Stimulated activated CD4-positive, alpha-beta T cell treated with anti-CD3 and anti-CD28 coated beads, Interleukin-15, amount 100 ng/mL, for 1 hour (primary cell): ENCODE measurements at places on chromosomes 4 and X.

- no peak for DNase-seq
These were observed 6.6 kb downstream of the ARL9 start for GRCh38 chr4:56512166-56512565.

- DNase-seq, result no peak
These were observed 24.9 kb upstream of the CHRNA9 start for GRCh38 chr4:40310225-40310624.

- DNase-seq, result no peak
These were observed 396.0 kb downstream of the PDGFC start for GRCh38 chr4:156575430-156576073.

DNA sequence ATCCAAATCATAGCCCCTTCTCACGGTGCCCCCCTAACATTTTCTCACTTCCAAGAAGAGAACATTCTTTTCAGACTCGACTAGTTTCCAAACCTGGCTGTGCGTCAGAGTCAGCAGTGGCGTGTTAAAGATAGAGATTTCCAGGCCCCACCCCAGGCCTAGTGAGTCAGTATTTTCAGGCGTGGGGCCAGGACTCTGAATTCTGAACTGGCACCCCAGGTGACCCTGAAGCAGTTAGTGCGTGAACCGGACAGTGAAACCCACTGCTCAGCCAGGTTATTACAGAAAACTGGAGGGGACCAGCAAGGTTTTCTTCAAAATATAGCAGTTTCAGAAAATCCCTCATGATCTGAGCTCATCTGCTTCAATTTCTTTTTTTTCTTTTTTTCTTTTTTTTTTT is 35.0 kb upstream of the BCOR start:
- no peak for DNase-seq

GRCh38 chrX:71053217-71053621 is 14.9 kb downstream of the SNX12 start:
- DNase-seq, result no peak

GRCh38 chr4:122171323-122171722 is 19.2 kb downstream of the BLTP1 start:
- no peak for DNase-seq

DNA sequence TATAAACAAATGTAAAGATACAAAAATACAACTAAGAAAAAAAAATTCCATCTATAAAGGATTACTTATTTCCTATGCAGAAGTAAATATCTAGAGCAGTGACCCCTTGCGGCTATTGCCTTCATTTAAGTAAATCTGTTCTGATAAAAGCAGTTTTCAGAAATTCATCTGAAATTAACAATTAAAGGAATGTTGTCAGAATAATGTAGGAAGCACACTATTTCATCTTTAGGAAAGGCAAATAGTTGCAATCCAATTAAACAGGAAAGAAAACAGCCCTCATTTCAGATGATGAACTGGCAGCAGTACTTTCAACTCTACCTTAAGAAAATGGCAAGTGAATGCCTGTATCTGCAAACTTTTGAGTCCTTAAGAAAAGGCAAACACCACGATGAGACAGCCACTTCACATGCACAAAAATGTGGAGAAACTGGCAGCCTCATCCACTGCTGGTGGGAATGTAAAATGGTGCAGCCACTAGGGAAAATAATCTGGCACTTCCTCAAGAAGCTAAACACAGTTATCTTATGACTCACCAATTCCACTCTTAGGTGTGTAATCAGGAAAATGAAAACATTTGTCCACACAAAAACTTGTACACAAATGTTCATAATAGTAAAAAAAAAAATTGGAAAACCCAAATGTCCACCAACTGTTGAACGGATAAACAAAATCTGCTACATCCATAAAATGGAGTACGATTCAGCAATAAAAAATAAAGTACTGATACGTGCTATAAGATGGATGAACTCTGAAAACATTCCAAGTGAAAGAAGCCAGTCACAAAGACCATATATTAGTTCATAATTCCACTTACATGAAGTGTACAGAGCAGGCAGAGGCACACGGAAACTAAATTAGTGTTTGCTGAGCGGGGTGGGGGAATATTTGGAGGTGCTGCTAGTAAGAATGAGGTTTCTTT is 2.0 kb upstream of the THAP9 start:
- DNase-seq, result no peak

GRCh38 chr4:72970756-72971155 is 98.8 kb downstream of the COX18 start:
- DNase-seq, result no peak

DNA sequence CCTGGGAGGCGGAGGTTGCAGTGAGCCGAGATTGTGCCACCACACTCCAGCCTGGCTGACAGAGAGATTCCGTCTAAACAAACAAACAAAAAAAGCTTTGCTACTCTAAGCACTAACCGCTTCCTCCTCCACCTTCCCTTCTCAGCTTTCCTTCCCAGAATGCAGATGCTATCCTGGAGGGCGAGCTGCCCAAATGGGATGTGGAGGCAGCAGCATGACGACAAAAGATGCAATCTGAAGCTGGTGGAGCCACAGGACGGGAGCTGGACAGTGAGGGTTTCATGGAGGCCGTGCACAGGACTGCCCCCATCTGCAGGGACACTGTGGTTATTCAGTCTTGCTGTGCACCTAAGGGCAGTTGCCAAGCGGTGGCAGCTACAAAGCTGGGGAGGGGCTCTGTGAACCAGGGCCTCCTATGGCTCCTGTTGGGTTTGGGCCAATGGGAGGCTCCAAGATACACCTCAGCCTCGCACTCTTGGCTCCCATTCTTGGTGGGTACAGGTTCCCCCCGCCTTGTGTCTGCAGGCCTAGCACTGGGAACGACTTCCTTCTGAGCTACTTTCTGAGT is 47.4 kb downstream of the WDR1 start:
- DNase-seq, result no peak

DNA sequence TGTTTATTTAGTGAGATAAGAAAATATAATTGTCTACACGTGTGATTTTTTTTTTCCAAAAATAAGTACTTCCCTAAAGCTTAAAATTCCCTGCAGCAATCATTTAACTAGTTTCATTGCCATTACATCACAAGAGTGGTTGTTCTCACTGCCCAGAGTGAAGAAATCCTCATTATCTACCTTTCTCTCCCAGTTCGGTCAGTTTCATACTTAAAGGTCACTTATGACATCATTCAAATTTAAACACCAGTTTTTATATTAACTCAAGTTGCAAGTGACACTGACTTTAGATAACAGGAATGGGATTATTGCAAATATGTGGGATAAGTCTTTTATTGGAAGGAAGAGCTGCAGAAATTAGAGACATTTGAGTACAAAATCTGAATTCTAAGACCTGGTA is 1699.8 kb upstream of the IGFBP7 start:
- no peak for DNase-seq

GRCh38 chrX:47264483-47265173 is 31.8 kb downstream of the USP11 start:
- no peak for DNase-seq

DNA sequence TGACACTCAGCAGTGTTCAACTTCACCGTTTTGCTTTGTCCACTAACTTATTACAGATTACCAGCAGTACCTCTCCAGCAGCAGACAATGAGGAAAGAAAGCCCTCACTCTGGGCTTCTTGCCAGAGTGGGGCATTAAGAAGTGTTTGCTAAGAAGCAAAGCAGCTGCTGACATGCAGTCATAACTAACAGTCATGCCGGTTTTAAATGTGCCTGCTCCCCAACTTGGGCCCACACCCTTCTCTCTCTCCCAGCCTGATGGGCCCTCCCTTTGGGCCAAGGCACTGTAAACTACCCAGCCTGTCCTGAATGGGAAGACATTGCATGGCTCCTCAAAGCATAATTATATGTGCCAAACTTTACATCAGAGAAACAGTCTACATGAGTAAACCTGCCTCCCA is 54.6 kb upstream of the HHIP start:
- DNase-seq, result no peak

DNA sequence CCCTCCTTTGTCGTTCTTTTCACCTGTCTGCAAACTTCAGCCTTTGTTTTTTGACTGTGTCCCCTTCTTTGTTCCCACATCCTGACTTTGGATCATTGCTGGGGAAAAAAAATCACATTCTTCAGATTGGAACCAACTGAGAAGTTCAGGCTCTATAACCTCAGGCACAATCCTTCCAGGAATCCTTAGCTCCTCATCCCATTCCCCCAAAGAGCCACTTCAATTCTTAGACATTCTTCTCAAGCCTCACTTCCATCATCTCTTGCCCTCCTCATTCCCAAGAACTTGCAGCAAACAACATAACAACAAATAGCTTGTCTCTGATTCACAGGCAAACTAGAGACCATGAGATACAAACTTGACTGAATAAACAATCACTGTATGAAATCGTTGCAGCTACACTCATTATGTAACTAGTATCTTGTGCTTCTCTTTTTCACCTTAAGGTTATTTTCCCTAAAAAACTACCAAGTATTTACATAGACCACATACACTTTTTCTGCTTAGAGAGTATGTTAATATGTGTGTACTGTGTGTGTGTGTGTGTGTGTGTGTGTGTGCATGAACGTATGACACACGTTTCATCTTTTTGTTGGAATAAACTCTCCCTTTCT is 26.4 kb upstream of the PGM2 start:
- DNase-seq, result no peak

DNA sequence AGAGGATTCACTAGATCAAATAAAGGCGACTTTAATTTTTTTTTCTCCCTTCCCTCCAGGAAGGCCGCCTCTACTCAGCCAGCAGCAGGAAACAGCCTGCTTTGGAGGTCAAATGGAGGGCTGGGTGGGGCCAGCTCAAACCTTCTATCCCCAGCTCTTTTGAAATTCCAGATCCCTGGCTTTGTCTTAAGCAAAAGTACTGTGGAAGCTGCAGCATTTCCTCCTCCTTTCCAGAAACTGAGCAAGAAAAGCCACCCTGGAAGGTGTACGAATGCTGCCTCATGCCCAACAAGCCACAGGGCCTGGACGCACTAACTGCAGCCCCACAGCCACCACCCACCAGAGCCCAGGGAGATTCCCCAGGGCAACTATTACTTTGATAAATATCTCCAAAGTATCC is 55.1 kb upstream of the ZCCHC13 start:
- no peak for DNase-seq

GRCh38 chr4:109748114-109748513 is 18.2 kb upstream of the PLA2G12A start:
- DNase-seq, result no peak

GRCh38 chr4:38819569-38819968 is 15.0 kb upstream of the TLR1 start:
- no peak for DNase-seq

DNA sequence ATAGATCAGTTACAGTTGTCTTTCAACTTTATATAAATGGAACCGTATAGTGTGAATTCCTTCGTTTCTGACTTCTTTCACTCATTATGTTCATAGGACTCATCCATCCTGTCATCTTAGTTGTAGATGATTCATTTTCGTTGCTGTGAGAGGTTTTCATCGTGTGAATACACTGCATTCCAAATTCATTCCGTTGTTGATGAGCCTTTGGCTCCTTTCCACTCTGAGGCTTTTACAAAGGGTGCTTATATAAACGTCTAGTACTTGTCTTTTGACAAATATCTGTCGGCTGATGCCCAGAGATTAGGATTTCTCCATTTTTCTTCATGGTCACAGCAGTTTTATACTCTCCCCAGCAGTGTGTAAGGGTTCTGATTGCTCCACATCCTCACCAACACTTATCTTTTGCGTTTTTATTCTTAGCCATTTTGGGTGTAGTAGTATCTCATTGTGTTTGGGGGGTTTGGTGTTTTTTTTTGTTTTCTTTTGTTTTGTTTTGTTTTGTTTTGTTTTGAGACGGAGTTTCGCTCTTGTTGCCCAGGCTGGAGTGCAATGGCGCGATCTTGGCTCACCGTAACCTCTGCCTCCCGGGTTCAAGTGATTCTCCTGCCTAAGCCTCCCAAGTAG is 48.6 kb downstream of the LRP2BP start:
- DNase-seq, result no peak

- no peak for DNase-seq
These were observed 63.3 kb upstream of the RELL1 start for GRCh38 chr4:37749398-37749988.

DNA sequence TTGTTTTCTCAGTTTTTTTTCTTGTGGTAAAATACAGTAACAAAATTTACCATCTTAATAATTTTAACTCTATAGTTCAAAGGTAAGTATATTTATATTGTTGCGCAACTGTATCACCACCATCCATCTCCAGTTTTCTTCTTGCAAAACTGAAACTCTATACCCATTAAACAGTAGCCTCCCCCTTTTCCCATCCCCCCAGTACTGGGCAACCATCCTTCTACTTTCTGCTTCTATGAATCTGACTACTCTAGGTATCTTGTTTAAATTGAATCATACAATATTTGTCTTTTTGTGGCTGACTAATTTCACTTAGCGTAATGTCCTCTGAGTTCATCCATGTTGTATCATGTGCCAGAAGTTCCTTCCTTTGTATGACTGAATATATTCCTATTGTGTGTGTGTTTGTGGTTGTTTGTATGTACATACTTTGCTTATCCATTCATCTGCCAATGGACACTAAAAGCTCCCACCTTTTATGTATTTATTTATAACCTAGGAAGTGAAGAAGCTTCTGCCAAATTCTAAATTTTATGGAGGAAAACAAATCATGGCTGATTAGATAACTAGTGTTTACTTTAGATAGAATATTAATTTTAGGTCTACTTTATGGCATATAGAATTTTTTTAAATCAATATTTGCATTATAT is 10.0 kb downstream of the ABHD18 start:
- no peak for DNase-seq

DNA sequence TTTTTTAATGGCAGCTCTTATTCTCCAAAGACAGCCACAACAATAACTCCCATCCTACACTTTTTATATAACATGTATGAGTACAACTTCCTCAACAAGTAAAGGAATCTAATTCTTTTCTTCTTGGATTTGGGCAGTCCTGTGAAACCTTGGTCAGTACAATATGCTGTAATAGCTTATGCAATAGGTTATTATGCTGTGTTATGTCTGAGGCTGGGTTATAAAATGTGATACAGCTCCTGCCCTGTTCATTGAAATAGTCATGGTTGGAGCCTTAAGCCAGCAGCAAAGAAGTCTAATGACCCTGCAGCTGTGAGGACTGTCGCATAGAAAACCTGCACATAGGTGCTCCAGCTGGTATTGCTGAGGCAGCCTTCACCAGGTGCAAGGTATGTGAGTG is 215.8 kb upstream of the RASGEF1B start:
- DNase-seq, result no peak

DNA sequence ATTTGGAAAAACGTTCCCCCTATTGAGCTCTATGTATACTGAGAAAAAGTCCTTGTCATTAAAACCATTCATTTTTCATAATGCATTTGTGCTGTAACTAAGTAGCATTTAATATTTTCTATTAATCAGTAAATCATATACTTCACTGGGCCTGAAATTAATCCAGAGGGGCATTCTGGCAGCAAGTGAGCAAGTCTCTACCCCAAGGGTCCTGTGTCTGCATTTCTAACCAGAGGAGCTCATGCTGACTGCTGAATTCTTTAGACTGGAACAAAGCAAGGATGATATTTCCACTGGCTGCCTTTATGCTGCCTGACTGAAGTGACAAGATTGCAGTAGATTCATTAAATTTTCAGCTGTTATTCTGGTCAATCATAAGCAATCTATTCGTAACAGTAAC is 246.5 kb downstream of the SLITRK2 start:
- DNase-seq, result no peak

- DNase-seq, result no peak
These were observed 28.3 kb upstream of the SERTM2 start for GRCh38 chrX:111483135-111483534.
